ENCODE measurements at places on chromosomes 6 and 20. TPM values are rescaled to one million over a fixed set of nuclear protein-coding genes. Genes with fewer than 3 reads are reported as not detected.

GRCh38 chr20:57199656-57200405 lies 66.6 kb downstream of the BMP7 start:
- DNase-seq, result no peak

DNA sequence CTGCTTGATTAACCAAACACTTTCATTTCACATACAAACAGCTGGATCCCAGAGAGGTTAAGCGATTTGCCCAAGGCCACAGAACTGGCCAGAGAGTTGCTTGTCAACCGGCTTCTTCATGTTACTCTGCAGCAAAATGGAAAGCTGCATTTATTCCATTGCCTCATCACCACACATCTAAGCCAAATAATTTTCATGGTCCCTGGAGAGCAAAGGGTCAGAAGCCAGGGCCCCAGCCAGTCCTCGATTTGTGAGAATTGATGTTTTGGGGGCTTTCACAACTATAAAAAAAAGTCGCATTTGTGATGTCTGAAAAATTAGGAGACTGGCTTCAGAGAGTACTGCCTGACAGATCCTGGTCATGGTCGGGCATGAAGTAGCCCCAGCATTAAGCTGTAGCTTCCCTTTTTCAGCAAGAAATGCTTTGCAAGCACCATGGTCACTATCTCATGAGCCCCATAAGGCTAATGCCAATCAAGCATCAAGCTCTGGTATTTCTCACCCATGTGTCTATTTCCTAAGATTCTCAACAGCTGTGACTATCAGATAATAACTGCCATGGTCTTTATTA lies 95.8 kb downstream of the BANF2 start:
- no peak for DNase-seq

GRCh38 chr6:170346649-170347048 lies 40.1 kb downstream of the FAM120B start:
- DNase-seq, result no peak

OR2J3 gene
- total RNA-seq, result not detected

TREM1 gene
- not detected for total RNA-seq

MAP1LC3A gene
- 12.4 TPM for total RNA-seq

GRCh38 chr6:108874470-108875160 lies 26.4 kb downstream of the ARMC2 start:
- no peak for DNase-seq

DNA sequence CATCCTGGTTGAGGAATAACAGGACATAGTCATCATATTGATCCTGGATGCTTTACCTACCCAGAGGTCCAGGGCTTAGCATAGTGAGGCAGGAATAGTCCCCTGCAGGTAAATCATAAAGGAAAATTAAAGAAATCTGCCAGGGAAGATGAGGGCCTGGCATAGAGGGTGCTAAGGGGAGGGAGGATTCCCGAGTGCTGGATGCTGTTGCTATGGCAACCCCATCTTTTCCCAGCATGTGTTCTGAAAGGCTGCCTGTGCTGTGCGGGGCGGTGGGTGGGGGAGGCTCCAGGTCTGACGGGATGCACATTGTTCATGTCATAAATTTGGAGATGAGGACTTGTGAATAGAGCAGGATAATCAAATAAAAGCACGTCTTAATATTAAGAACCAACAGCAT lies 212.6 kb upstream of the PCSK2 start:
- no peak for DNase-seq

DNA sequence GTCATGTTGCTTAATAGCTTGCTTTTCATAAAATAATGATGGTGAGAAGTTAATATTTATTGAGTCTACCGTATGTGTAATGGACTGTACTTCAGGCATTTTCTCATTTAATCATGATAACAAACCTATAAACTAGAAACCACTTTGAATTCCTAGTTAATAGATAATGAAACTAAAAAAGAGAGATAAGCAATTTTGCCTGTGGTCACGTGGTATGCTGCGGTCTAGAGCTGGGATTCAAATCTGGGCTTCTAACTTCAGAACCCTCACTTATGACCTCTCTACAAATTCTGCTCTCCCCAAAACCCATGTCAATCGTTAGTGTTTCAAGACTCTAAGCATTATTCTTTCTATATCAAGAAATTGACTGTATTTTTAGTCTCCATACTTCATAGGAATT lies 700.7 kb downstream of the PRKN start:
- no peak for DNase-seq

FOXQ1 gene
- total RNA-seq, result 0.52 TPM

- DNase-seq, result no peak
Measured at GRCh38 chr6:131754088-131754487, 43.3 kb upstream of the CTAGE9 start.

- no peak for DNase-seq
Measured at GRCh38 chr6:115602466-115602865, 458.2 kb downstream of the FRK start.

- no peak for DNase-seq
Measured at GRCh38 chr6:131692031-131692430, 9.2 kb downstream of the OR2A4 start.

CYP39A1 gene
- total RNA-seq, result 23.3 TPM

SAPCD1 gene
- 2.8 TPM for total RNA-seq

GNAS-AS1 gene
- 1.5 TPM for total RNA-seq

GRCh38 chr20:8855315-8855714 lies 213.6 kb upstream of the PLCB4 start:
- DNase-seq, result no peak

GRCh38 chr6:2961506-2961905 lies 9.9 kb downstream of the SERPINB6 start:
- no peak for DNase-seq

DNA sequence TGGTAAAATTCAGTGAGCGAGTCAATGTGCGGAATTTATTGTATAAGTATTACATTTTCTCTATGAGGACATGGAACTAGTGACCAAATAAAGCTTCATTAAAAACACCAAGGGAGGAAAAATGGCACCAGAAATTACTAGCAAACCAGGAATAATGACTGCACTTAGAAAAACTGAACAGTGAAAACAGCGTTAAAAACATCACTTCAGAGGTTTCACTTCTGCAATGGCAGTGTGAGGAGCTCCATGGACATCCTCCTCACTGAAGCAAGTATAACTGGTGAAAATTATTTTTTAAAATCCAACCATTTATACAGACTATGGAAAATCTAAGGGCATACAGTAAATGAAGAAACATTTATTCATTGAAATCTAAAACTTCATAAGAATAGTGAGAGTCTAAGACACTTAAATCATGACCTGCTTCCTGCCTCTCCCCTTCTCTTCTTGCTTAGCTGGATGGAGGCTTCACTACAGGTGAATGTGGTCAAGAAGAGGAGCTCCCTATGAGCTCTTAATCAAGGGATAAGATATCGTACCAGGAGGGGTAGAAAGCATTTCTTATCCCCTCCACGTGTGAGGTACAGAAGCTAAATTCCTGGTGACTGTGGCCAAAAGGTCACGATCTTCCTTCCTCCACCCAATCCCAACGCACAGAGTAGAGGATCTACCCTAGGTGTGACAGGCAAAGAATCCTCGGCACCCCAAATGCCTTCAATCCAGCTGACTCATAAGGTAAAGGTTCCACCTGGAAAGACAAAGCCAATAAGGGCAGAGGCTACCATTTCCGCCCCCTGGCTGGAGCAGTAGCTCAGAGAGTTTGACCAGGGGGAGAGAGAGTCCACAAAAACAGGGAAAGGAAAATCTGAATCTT lies 12.3 kb upstream of the ASF1A start:
- no peak for DNase-seq

DNA sequence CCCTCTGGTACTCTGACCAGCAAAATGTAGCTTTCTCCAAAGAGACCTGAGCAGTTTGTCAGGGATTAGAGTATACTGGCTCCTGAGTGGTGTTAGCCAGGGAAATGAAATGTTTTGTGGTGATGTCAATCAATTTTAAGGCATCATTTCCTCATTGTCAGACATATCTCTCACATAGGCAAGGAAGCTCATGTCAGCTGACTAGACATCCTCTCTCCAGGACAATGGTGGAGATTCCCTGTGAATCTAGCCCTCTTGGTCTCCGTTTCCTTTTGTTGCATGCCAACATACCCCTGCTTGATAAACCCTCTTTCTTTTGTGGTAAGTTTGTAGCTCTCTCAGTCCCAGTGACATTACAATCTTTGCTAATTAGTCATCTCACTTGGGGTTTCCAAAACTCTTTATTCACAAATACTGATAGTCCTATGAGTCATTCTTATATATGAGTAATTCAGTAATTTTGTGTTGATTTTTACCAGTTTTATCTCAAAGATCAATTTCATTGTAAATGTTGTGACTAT lies 135.6 kb upstream of the PTPRK start:
- peak; percentile 58 for DNase-seq

DNA sequence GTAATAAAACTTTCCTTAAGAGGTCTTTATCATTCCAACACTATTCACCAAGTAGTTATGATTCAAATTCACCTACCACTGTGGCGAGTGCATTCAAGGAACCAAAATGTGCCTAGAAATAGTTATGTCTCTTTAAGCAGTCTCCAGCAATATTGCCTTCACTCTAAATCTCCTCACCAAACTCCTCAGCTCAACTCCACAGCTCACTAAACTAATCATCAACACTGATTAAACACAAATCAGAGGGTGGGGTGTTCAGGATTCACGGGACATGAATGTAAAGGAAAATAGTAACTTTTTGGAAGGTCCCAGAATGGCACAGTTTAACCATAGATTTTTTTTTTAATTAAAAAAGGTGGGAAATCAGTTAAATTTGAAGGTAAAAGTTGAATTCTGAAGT lies 70.5 kb upstream of the THEMIS start:
- no peak for DNase-seq

SLC17A2 gene
- total RNA-seq, result not detected

DNA sequence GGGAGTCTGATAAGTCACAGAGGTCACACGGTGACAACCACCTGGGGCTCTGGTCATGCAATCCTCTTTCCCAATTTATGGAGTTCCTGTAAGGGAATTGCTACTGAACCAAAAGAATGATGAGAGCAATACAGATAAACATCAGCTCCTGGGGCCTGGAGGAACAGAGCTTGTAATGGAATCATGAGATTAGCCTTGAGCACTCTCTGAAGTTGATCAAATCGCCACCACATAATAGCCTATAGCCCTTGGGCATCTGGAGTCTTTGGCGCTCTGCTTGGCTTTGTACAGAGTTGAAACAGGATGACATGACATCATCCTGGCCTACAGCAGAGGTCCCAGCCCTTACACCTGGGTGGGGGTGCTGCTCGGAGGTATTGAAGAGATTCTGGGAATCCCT lies 154.3 kb upstream of the DTNBP1 start:
- no peak for DNase-seq

CRISP3 gene
- total RNA-seq, result not detected

EYS gene
- 0.17 TPM for total RNA-seq

DNA sequence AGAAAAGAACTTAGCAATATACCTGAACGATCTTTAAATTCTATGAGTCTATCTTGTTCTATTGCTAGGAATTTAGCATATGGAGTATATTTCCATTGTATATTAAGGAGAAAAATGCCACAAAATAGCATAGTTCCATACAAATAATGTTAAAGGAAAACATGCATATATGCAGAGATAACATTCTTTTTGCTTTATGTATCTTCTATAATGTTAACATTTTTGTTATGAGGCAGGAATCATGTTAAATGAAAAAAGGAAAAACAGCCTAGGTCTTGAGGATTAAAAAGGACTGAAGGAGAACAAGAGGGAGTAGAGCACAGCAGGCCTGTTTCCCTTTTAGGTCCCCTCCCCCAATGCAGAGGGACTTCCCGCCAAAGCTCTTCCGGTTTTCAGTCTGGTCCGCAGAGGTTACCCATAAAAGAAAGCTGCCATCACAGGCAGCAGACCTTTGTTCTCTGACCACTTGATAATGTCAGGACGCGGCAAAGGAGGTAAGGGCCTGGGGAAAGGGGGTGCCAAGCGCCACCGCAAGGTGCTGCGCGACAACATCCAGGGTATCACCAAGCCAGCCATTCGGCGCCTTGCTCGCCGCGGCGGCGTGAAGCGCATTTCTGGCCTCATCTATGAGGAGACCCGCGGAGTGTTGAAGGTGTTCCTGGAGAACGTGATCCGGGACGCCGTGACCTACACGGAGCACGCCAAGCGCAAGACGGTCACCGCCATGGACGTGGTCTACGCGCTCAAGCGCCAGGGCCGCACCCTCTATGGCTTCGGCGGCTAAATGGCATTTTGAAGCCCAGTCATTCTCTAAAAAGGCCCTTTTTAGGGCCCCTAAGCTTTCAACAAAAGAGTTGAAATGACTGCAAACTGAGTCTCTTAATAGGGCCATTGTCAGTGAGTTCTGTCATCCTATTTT lies 108.4 kb upstream of the PRSS16 start:
- DNase-seq, result no peak

GRCh38 chr6:140051521-140052512 lies 677.4 kb upstream of the CITED2 start:
- DNase-seq, result no peak

DNA sequence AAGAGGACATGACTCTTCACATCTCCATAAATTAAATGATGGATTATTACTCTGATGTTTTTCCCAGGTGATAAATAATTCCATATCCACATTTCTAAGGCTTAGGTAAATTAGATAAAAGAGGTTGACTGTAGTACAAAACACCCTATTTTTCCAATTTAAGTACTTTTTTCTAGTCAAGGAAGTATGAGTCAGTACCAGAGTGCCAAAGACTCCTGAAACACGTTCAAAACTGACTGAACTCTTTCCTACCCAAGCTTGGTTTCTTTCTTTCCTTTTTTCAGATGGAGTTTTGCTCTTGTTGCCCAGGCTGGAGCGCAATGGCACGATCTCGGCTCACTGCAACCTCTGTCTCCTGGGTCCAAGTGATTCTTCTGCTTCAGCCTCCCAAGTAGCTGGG lies 85.0 kb downstream of the DOK5 start:
- no peak for DNase-seq

C20orf96 gene
- 1.6 TPM for total RNA-seq

SLC26A8 gene
- total RNA-seq, result not detected

GRCh38 chr6:117818449-117818848 lies 88.6 kb upstream of the SLC35F1 start:
- no peak for DNase-seq

CYB5R4 gene
- 24.6 TPM for total RNA-seq

ADAM33 gene
- not detected for total RNA-seq

IFT52 gene
- 32.1 TPM for total RNA-seq

DNA sequence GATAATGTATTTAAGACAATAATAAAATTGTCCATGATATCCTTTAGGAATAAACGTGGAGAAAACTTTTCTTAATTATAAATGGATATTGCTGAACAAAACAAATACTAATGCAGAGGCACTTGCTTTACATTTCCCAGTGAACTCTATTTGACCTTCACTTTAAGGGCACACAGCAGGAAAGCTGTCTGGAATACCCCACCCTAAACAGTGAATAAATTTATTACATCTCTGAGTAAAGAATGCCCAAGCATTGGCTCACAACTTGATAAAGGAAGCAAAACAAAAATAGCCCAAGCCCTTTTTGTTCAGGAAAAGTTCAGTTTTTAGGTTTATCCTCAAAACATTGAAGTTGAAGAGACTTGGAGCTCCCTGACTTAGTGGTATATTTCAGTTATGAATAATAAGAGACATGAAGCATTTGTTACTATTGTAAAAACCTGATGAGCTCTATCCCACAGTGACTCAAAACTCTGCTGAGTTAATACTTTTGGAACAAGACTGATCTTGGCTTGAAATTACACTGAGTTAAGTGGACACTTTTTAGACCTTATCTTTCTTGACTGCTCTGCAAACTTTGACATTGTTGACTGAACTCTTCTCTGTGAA lies 353.9 kb downstream of the BCKDHB start:
- no peak for DNase-seq

All from H4 (cell line).